Suppressor macrophage treated with lipopolysaccharide for 1 hour (primary cell): ENCODE measurements at places on chromosomes 3 and 15.

- no peak for DNase-seq
Observed at GRCh38 chr3:13217736-13218540, 144.7 kb upstream of the IQSEC1 start.

GRCh38 chr3:184491867-184492615, 69.5 kb upstream of the EPHB3 start:
- peak; percentile 88 for DNase-seq

GRCh38 chr3:31227131-31227562, 305.6 kb upstream of the STT3B start:
- DNase-seq: peak; percentile 55

GRCh38 chr15:100849021-100849854, 30.4 kb upstream of the ALDH1A3 start:
- DNase-seq: peak; percentile 51

- DNase-seq: no peak
Observed at GRCh38 chr3:114585687-114586086, 291.9 kb downstream of the TIGIT start.

DNA sequence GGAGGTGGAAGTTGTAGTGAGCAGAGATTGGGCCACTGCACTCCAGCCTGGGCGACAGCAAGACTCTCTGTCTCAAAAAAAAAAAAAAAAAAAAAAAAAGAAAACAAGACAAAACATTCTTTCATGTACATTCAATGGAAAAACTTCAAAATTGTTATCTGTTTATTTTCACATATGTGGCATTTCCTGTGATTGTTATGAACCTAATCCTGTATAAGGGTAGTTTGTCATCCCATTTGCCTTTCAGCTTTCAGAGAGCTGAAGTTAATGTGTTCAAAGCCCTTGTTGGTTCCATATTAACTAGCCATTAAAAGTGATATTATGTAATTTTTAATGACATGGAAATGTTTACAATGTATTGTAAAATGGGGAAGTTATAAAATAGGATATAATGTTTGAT, 17.3 kb upstream of the NCK1 start:
- DNase-seq: no peak

GRCh38 chr3:141875893-141876380, 506 bp upstream of the ATP1B3 start:
- DNase-seq: peak; percentile 85
